ENCODE measurements at places on chromosomes 4 and X.
A peak's percentile ranks its signal among the peaks of the same experiment; 100 is the strongest.

- DNase-seq: peak; percentile 4
Measured at GRCh38 chrX:109732017-109732801, 848 bp downstream of the ACSL4 start.

DNA sequence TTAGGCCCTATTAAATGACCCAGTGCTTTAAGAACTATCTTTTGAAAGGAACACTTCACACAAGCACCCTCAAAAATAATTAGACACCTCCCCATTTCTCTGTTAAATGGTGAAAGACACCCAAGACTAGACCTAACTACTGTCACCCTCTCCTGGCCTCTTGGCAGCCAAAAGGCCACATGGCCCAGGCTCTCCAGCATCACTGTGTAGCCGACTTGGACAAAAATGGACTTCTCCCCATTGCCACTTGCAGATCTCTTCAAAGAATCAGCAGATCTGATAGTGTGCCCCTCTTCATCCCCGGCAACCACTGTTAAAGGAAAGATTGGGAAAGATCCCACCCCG, 2.0 kb downstream of the MID1IP1 start:
- no peak for DNase-seq

DNA sequence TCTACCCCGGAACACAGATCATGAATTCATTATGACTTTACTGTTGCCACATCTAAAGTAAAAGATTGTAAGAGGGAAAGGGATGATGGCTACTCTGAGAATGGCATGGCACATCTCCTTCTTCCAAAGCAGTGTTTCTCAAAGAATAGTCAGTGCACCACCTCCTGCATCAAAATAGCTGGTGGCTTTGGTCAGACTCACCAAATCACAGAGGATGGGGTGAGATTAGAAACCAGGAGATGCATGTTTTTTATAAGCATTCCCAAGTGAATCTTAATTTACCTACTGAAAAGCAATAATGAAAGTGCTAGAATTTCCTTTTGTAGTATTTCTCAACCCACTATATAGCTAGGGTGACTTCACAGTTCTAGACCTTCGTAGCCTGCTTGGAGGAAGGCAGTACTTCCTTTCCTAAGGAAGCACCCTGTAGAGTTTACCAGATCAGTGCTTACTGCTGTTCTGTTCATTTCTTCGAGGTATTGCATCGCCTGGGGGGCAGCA, 340.8 kb upstream of the KLF3 start:
- DNase-seq: no peak

DNA sequence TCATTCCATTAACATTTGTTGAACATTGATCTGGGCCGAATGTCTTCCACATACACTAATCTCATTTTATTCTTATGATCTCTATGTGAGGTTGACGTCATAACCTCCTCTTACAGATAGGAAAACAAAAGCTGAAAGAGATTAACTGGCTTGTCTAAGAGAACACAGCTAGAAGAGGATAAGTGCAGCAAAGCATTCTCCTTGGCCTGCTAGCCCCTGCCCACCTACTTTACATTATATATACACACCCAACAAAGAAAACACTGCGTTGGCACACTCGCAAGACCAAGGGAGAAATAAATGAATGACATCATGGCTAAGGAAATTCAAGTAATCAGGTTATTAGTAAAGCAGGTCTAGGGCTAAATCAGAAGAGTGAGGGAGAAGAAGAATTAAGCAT, 138.4 kb downstream of the PARM1 start:
- DNase-seq: no peak

DNA sequence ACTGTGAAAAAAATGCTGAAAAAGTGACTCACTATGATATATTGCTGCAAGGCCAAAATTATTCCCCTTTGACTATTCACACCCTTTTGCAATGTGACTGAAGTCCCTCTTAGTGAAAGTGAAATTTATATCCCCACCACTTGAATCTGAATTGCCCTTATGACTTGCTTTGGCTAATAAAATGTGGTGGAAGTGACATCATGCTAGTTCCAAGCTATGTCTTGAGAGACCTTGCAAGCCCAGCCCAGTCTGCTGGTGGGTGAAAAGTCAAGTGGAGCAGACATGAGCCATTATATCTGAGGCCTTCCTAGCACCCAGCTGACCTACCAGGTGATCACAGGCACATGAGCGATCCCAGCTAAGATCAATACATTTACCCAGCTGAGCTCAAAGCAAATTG, 94.7 kb downstream of the LINC00632 start:
- DNase-seq: no peak

- DNase-seq: no peak
Measured at GRCh38 chr4:27062256-27062655, 201.6 kb downstream of the STIM2 start.

DNA sequence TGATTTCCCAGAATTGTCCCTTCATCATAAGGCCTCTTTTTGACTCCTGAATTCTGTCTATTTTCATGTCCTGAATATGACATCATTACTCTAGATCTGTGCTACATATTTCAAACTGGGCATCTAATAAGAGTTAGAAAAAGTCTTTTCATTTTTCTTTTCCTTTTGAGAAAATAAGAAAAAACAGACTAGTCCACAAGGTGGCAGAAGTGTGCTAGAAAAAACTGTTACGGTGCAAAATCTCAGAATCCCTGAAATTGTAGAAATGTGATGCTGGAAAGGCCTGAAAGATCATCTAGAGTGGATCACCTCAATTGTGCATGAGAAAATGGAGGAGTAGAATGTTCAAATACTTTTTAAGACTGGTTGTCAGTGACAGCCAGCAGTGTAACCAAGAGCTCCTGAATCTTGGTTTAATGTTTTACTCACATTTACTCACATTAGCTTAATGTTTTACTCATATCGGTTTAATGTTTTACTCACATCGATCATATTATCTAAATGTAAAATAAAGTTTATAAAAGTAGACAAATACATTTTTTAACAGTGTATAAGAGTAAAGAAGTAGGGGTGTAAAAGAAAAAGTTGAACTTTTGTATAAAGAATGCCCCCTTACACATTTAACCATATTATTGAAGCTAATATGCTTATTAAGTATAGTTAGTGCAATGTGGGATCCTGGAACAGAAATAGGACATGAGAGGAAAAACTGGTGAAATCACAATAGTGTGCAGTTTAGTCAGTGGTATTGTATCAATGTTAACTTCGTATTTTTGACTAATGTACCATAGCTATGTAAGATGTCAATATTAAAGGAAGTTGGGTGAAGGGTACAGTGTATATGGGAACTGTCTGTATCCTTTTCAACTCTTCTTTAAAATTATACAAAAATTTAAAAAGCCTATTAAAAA, 15.2 kb downstream of the ASB11 start:
- DNase-seq: peak; percentile 3

GRCh38 chr4:184695178-184695896, 38.6 kb downstream of the CENPU start:
- DNase-seq: no peak

GRCh38 chrX:149312988-149313387, 192.1 kb downstream of the IDS start:
- DNase-seq: peak; percentile 2

DNA sequence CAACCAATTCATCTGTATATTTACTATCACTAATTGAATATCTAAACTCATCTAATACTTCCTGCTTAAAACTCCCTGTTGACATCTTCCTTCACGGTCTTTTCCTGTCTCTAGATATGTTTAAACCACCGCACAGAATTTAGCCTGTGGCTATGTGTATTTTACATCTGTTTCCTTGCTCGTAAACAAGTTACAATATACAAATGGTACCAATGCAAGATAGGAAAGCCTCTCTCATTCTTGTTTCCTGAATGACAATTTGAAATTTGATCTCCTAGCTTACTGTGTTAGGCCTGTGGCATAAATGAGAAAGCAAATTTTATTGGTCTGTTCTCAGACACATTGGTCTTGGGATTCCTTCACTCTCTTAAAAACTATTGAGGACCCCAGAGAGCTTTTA, 89.7 kb upstream of the PCDH7 start:
- DNase-seq: no peak

Data from urothelium cell line (cell line).